ENCODE measurements at places on chromosomes 3 and 15.

DNA sequence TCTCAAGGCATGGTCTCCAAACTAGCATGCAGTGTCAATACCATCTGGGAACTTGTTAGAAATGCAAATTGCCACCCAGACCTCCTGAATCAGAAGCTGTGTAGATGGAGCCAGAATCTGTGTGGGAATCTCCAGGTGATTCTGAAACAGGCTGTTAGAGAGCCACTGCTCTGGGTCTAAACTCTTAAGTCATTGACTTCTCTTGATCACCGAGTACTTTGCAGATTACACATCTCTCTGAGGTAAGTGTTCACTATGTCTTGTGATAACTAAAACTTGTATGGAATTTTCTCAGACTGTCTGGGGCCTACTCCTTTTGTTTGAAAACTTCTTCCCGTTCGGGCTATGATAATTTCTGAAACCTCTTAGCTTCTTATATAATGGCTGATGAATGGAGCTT lies 315.6 kb downstream of the EDEM1 start:
- no peak for DNase-seq

DNA sequence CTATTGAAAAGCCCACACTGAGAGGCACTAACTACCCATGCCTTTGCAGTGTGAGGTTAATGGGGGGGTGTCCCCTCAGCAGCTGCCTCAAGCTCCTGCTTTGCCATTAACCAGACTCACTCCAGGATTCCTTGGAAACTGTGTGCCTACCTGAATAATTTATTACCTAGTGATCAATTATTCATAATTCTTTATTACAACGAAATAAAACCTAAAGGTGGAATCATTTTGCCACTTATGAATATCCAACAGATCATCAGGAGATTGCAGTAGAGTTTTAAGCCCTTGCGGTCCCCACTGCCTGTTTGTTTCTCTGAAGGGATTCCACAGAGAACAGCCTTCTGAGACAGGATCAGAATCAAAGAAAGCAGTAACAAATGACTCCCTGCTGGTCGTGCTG lies 23.3 kb downstream of the NEK11 start:
- no peak for DNase-seq

- DNase-seq = no peak
These were observed 270.7 kb upstream of the SLITRK3 start for GRCh38 chr3:165466856-165467255.

GRCh38 chr3:115720983-115721382 lies 97.7 kb downstream of the GAP43 start:
- no peak for DNase-seq

DNA sequence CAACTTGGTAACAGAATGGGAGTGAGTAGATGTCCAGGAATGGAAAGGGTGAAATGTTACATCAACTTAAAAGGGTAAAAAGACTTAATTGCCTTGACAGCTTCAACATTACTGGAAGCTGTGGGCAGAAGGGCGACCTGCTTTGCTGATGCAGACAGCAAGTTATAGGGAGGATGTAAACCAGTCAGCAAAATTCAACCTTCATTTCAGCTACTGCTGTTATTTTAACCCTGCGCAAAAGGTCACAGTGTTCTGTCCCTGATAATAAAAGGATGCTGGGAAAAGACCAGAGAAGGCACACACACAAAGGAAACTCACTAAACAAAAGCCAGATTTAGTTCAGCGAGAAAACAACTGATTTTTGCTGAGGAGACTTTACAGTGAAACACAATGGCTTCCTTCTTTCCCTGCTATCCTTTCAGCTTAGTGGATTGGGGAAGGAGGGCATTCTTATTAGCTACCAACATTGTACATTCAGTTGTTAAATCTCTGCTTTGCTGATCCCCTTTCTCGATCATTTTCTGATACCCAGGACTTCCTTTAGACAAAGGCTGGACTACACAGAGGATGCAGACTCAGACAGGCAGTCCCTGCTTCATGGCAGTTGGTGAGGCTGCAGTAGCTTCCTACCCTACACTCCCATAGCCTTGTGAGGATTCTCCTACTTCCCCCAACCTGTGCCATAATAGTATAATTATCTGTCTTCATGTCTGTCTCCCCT lies 62.0 kb downstream of the P3H2 start:
- no peak for DNase-seq

DNA sequence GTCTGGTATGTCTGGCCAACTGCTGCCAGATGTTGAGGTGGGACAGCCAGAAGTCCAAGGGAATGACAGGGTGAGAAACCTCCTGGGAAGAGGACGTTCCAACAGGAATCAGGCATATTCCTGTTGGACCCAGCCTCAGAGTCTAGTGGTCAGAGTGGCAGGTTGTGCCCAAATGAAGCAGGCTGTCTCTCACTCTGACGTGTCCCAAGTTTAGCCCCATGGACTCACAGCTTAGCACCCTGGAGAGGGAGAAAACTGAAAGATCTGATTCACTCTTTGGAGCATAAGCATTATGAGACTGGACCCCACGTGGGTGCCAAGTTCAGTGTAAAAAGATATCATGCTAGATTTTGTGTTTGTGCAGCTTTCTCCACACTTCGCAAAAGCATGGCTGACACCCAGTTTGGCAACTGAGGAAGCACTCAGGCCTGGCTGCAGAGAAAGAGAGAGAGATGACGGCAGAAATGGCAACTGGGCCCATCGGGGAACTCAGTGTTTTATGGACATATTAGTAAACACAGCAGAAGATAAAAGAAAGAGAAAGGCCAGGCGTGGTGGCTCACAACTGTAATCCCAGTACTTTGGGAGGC lies 88.2 kb upstream of the LMCD1 start:
- DNase-seq = no peak

DNA sequence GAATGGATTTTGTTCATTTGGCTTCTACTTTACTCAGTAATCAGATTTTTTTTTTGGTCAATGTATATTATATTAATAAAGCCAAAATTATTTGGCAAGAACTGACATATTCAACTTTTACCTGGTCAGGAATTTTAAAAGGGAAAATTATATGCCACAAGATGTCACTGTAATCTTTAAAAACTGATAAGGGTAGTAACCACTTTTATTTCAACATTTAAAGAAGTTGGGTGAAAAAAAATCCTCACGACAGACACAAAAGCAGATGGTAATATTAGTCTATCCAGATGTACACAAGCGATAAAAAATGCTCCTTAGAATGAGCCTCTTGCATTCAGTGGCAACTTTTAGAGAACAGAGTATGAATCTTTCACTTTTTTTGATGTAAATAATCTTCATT lies 101.9 kb downstream of the SERPINI1 start:
- no peak for DNase-seq

DNA sequence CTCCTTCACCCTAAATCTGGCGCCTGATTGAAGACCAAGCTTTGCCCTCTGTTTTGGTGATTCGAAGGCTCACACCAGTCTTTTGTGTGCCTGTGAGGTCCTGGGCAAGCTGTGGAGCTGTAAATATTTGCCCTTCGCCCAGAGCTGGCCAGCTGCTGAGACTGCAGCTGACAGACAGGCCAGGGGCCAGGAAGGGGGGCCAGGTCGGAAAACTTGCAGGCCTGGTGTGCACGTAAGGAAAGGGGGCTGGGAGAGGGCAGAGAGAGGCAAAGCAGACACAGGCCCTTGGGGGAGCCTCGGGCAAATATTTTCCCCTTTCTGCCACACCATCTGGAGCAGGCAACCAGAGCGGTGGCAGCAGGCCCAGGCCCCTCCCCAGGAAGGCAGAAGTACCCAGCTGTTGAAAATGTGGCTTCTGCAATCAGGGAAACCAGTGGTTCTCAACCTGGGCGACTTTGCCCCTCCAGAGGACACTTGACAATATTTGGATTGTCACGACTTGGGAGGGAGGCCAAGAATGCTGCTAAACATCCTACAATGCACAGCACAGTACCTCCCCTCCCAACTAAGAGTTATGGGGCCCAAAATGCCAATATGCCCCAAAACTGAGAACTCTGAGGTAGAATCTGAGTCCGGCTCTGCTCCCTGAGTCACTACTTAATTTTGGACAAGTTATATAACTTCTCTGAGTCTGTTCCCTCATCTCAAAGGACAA lies 2.5 kb downstream of the PDZRN3 start:
- peak; percentile 31 for DNase-seq

GRCh38 chr3:61610316-61610715 lies 48.9 kb downstream of the PTPRG start:
- no peak for DNase-seq

DNA sequence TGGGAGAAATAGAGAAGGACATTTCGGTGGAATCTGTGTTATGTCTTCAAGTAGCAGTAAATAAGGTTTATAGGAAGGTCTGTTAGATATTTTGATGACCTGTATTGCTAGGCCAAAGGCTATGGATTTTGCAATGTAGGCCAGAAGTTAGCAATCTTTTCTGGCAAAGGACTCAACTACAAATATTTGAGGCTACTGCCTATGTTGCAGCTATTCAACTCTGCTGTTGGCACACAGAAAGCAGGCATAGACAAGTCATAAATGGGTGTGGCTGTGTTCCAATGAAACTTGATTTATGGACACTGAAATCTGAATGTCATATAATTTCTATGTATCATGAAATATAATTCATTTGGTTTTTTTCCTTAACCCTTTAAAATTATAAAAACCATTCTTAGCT lies 438.7 kb upstream of the C2CD4B start:
- no peak for DNase-seq

DNA sequence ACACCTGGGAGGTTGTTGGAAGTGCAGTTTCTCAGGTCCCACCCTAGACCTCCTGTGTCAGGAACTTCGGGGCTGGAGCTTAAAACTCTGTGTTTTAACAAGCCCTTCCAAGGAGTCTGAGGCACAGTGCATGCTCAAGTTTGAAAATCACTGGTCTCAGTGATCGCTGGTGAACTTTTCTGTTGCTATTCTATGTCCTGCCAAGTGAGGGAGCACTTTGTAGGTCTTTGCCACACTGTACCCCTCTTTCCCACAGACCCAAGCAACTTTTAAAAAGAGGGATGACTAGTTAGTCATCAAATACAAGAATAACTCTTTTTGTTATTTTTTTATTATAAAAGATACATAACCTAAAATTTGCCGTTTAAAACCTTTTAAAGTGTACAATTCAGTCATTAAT lies 133.7 kb downstream of the AGBL1 start:
- DNase-seq = no peak

- DNase-seq = no peak
These were observed 468 bp upstream of the SPTBN5 start for GRCh38 chr15:41894251-41894790.

GRCh38 chr3:4776399-4776979 lies 202.7 kb upstream of the BHLHE40 start:
- DNase-seq = no peak

GRCh38 chr3:17733768-17734167 lies 8.7 kb downstream of the TBC1D5 start:
- no peak for DNase-seq

- no peak for DNase-seq
These were observed 42.0 kb upstream of the SACM1L start for GRCh38 chr3:45647148-45647619.

GRCh38 chr15:28100516-28101195 lies 1.5 kb upstream of the OCA2 start:
- no peak for DNase-seq

GRCh38 chr3:122100591-122101463 lies 45.7 kb downstream of the CD86 start:
- peak; percentile 74 for DNase-seq

DNA sequence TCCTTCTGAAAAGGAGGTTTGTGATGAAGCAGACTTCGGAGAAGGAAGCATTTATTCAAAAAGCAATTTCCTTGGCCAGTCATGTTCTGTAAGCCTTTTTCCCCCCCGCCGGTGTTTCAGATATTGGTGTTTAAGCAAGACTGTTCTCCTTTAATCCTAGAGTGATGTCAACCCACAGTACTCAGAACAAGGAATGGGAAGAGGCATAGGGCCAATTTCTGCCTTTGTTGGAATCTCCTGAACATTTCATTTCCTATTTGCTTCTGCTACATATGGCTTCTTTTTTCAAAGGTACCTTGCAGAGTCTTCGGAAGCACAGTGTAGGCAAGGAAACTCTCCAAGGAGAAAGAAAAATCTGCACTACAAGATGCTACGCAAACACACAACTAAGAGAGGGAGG lies 713.1 kb upstream of the CFAP20DC start:
- DNase-seq = no peak

DNA sequence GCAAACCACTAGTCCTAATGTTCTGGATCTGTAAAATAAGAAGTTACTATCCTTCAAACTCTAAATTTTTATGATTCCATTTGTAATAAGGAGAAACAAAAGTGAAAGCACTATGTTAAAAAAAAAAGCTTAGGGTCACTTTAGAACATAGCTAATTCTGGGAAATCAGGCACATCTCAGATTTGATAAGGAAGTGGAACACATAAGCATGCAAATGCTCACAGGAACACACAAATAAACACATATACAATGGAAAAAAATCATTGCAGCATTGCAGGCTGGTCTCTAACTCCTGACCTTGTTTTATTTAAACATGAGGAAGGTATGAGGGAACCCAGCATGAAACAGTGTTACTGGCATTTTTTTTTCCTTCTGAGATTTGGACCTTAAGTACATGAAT lies 63.2 kb upstream of the TNFSF10 start:
- DNase-seq = no peak

DNA sequence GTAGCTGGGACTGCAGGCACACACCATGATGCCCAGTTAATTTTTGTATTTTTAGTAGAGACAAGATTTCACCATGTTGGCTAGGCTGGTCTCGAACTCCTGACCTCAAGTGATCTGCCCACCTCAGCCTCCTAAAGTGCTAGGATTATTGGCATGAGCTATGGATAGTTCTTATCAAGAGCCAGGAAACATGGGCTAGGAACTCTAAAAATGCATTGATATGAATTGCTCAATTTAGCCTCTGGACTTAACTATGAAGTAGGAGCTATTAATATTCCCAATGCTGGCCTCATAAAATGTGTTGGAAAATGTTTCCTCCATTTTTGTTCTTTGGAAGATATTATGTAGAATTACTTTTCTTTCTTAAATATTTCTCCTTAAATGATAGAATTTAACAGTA lies 82.8 kb upstream of the PEX5L start:
- no peak for DNase-seq

DNA sequence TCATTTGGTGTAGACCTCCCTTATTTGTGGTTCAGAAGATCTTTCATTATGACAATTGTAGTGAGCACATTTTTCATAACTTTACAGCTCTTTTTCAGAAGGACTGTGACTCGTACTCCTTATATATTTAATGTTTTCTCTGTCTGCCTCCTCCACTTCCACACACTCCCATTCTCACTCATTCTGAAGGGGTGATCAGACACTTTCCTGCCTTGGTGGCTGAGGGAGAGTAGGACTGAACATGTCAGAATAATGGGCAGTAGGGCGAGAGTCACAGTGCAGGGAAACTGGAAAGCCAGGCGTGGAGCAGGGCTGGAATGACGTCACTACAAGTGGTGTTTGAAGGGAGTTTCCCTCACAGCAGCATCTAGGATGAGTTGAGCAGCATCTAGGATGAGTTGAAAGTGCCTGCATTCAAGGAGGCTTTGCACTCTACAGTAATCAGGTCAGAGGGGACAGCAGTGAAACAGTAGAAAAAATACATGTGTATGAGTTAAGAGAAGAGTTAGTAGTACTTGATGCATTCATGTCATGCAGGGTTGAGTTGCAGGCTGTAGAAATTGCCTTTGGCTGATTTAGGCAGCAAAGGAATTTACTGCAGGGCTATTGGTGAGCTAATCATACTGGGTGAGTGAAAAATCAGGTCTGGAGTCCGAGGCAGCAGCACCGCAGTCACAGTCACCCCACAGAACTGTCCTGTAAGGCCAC lies 36.3 kb upstream of the FBXL22 start:
- DNase-seq = peak; percentile 7

GRCh38 chr3:42228796-42229195 lies 37.2 kb downstream of the CCK start:
- DNase-seq = no peak

Measured in NCI-H2081 (cell line).